ENCODE measurements at places on chromosomes 13 and 19. TPM values are rescaled to one million over a fixed set of nuclear protein-coding genes. Genes with fewer than 3 reads are reported as not detected.
A peak's percentile ranks its signal among the peaks of the same experiment; 100 is the strongest.

DNA sequence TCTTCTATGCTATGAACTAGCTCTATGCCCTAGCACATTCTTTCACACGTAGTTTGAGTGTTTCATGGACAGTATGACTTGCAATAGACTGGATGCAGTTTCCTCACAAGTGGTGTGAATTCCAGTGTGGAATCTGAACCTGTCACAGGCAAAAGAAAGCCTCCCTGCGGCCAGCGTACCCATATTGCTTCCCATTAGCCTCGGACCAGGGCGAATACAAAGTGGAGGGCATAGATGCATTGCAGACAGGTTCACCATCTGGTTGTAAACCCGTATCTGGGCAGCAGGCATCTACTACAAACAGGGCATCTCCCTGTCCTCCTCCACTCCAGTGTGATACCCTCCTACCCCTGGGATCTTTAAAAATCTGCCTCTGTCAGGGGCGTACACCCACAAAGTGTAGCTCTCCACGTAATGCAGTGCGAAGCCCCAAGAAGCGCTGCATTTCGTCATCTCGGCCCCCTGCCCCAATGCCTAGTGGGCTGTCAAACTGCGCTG lies 1.4 kb upstream of the CIC start:
- DNase-seq = no peak
- H3K4me1 ChIP-seq = peaks cover 33% of the 10 kb centered on the region
- H3K4me3 ChIP-seq = peak overlapping the region; percentile 83
- no peaks in the 10 kb centered on the region for H3K27me3 ChIP-seq
- no peaks in the 10 kb centered on the region for H3K36me3 ChIP-seq

COLGALT1 gene
- 24.9 TPM for polyA plus RNA-seq

DNA sequence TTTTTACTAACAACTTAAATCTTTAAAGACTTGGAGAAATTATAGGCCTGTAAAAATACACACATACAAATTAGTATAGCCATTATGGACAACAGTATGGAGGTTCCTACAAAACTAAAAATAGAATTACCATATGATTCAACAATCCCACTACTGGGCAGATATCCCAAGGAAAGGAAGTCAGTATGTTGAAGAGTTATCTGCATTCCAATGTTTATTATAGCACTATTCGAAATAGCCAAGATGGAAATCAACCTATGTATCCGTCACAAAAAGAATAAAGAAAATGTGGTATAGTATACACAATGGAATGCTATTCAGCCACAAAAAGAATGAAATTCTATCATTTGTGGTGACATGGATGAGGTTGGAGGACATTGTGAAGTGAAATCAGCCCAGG lies 37.2 kb downstream of the SLITRK1 start:
- DNase-seq = no peak
- H3K4me3 ChIP-seq = no peak overlapping the region

ADGRE3 gene
- polyA plus RNA-seq = not detected

- no peaks in the 10 kb centered on the region for H3K36me3 ChIP-seq
- H3K27ac ChIP-seq = no peak overlapping the region
- H3K4me1 ChIP-seq = peaks cover 33% of the 10 kb centered on the region
- peak; percentile 36 for DNase-seq
- H3K27me3 ChIP-seq = no peaks in the 10 kb centered on the region
- no peak overlapping the region for H3K4me3 ChIP-seq
Observed at GRCh38 chr19:54517483-54517882, 14.9 kb downstream of the LAIR2 start.

ADAMTSL5 gene
- 2.3 TPM for polyA plus RNA-seq

DNA sequence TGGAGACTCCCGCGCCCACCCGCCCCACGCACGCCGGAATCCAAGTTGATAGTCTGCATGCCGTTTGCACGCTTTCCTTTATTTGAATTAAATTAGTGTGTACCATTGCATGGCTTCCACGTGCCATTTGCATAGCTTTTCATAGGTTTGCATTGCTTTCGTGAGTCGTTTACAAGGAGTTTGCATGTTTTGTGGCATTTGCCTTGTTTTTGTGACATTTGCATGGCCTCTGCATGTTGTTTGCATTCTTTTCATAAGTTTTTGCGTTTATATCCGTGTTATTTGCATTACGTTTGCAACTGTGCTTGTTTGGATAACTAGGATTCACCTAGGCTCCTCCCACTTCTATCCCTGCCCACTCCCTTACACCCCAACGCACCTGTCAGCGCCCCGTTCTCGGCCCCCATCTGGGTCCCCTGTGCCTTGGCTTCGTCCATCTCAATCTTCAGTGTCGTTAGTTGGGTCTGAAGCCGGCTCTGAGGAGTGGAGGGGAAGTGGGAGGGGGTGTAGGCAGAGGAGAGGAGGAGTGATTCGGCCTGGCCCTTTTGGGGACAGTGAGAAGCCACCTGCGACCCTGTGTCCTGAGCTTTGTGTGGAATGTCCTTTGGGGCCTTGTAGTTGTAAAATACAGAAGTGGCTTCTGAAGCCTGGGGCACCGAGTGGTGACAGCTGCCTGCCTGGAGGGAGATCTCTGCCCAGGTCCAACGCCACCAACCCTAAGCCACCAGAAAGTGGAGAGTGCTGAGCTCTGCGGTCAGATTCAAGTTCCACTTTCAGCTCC lies 2.4 kb downstream of the CCDC194 start:
- peaks cover 27% of the 10 kb centered on the region for H3K4me1 ChIP-seq
- DNase-seq = no peak
- H3K36me3 ChIP-seq = no peaks in the 10 kb centered on the region
- H3K27me3 ChIP-seq = no peaks in the 10 kb centered on the region
- H3K27ac ChIP-seq = no peak overlapping the region

DNA sequence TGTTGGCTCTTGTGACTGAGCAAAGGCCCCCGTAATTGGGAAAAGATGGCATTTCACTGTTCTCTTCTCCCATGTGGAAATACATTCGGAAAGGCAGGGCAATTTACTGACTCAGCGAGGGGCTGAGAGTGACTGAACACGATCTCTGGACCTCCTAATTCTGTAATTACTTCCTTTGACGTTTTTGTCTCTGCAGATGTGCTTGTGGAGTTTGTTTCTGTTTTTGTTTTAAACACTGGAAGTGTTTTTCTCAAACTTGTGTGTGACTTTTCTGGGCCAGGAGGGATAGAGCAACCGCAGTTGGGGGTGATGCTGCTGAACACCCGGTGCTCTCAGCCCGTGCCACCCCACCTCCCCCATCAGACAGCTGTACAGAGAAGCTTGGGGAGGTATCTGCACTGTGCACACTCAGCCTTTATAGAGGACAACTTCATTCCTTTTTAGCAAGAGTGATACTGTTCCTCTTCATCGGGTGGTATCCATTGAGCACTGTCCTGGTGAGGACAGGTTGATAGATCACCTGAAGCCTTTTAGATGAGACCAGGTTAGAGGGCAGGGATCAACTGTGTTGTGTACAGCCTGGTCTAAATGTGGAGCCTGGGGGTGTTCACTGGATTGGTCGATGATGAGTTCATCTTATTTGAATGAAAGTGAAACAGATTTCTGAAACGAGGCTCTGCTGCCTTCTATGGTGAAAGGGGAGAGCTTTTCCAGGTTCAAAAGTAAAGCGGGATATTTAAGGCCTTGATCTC lies 117.4 kb downstream of the ESD start:
- no peak overlapping the region for H3K4me3 ChIP-seq
- peak overlapping the region; percentile 9 for H3K27ac ChIP-seq
- peaks cover 19% of the 10 kb centered on the region for H3K4me1 ChIP-seq
- H3K27me3 ChIP-seq = no peaks in the 10 kb centered on the region
- peak; percentile 39 for DNase-seq
- H3K36me3 ChIP-seq = no peaks in the 10 kb centered on the region

GARIN5B gene
- polyA plus RNA-seq = not detected

GRCh38 chr13:78102741-78103140 lies 184.1 kb upstream of the EDNRB start:
- no peaks in the 10 kb centered on the region for H3K27me3 ChIP-seq
- DNase-seq = no peak
- no peak overlapping the region for H3K27ac ChIP-seq
- H3K4me1 ChIP-seq = no peaks in the 10 kb centered on the region
- no peaks in the 10 kb centered on the region for H3K36me3 ChIP-seq
- no peak overlapping the region for H3K4me3 ChIP-seq

- H3K27me3 ChIP-seq = no peaks in the 10 kb centered on the region
- no peak overlapping the region for H3K27ac ChIP-seq
- no peak overlapping the region for H3K4me3 ChIP-seq
- no peak for DNase-seq
Observed at GRCh38 chr13:41767801-41768200, 193.1 kb downstream of the VWA8 start.

DNA sequence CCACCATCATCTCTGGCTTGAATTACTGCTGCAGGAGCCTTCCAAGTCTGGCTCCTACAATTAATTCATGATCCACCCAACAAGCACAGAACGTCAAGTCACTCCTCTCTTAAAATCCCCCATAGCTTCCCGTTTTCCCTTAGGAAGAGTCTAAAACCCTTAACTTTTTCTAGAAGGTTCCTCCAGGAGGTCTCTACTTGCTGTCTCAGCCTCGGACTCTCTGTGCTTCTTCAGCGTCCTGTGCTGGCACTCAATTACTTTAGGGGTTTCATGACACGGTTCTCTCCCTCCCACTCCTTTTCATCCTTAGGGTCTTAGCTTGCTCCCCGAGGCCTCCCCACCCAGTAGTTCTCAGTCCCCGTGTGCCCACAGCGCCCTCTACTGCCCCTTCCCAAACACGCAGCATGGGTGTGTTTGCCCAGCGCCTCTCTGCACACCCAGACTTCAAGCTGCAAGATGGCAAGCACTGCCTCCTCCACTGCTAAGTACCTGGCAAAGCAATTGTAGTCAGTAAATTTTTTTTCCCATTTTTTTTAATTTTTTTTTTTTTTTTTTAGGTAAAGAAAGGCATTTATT lies 25.8 kb upstream of the MAP3K10 start:
- peaks cover 6% of the 10 kb centered on the region for H3K4me1 ChIP-seq
- H3K36me3 ChIP-seq = no peaks in the 10 kb centered on the region
- DNase-seq = peak; percentile 47

GRCh38 chr13:91220872-91221271 lies 126.6 kb upstream of the MIR17HG start:
- H3K4me1 ChIP-seq = no peaks in the 10 kb centered on the region
- H3K27me3 ChIP-seq = no peaks in the 10 kb centered on the region

DNA sequence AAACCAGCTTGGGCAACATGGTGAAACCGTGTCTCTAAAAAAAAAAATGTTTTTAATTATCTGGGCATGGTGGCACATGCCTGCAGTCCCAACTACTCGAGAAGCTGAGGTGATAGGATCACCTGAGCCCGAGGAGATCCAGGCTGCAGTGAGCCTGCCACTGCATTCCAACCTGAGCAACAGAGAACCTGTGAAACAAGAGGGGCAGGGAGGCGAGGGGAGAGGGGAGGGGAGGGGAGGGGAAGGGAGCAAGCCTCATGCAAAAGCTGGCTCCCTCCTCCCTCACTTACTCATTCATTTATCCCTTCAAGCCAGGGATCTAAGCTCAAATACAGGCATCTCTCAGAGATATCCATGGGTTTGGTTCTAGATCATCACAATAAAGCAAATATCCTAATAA lies 8.9 kb downstream of the ATP7B start:
- no peak for DNase-seq
- H3K4me3 ChIP-seq = no peak overlapping the region
- no peaks in the 10 kb centered on the region for H3K27me3 ChIP-seq

- no peaks in the 10 kb centered on the region for H3K36me3 ChIP-seq
- no peaks in the 10 kb centered on the region for H3K4me1 ChIP-seq
- H3K27me3 ChIP-seq = no peaks in the 10 kb centered on the region
- no peak for DNase-seq
- H3K4me3 ChIP-seq = no peak overlapping the region
Observed at GRCh38 chr13:22536851-22537250, 643.9 kb upstream of the SGCG start.

- H3K27ac ChIP-seq = no peak overlapping the region
- H3K4me1 ChIP-seq = no peaks in the 10 kb centered on the region
- H3K4me3 ChIP-seq = no peak overlapping the region
- H3K36me3 ChIP-seq = no peaks in the 10 kb centered on the region
- H3K27me3 ChIP-seq = peaks cover 10% of the 10 kb centered on the region
Observed at GRCh38 chr19:47406711-47407416, 12.5 kb downstream of the MEIS3 start.

CD37 gene
- 109 TPM for polyA plus RNA-seq

GRCh38 chr13:40187324-40187795 lies 479.1 kb downstream of the FOXO1 start:
- DNase-seq = peak; percentile 89
- H3K36me3 ChIP-seq = no peaks in the 10 kb centered on the region
- H3K27me3 ChIP-seq = no peaks in the 10 kb centered on the region
- H3K4me3 ChIP-seq = peak overlapping the region; percentile 44

DNA sequence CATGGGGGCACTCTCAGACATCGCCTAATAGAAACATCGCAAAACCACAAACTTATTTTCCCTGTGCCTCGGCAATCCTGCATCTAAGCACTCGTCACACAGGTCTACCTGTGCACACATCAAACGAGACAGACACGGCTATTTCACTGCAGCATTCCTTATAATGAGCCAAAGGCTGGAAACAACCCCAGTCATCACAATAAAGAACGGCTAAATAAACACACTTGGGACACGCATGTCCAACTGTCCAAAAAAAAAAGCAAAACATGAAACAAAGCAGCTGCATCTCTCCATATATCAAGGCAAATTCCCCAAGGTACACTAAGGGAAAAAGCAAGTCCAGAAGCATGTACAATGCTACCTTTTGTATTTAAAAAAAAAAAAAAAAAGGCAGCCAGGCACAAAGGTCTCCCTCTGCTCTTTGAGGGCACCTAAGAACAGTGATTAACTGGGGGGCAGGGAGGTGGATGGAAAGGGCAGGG lies 27.2 kb upstream of the CCNP start:
- no peak for DNase-seq
- no peak overlapping the region for H3K27ac ChIP-seq
- no peaks in the 10 kb centered on the region for H3K4me1 ChIP-seq
- H3K27me3 ChIP-seq = no peaks in the 10 kb centered on the region
- no peak overlapping the region for H3K4me3 ChIP-seq
